ENCODE measurements at places on chromosomes 4 and X. TPM values are rescaled to one million over a fixed set of nuclear protein-coding genes. Genes with fewer than 3 reads are reported as not detected.

DNA sequence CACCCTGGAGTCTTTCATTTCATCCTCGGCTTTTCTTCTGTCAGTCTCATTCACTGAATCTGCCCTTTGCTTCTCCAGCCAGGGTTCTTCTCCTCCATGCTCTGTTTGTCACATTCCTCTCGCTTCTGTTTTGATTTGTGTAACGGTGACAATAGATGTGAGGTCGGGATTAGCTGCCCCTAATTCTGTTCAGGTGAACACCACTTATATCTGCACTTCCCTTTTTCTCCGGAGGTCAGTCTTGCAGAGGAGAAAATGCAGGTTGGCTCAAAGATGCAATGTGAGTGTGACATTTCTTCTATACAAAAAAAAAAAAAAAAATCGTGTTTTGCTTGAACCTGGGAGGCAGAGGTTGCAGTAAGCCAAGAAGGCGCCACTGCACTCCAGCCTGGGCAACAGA lies 262.9 kb downstream of the ASMT start:
- DNase-seq, result no peak

- DNase-seq, result no peak
Measured at GRCh38 chrX:42247241-42247640, 323.9 kb upstream of the CASK start.

DNA sequence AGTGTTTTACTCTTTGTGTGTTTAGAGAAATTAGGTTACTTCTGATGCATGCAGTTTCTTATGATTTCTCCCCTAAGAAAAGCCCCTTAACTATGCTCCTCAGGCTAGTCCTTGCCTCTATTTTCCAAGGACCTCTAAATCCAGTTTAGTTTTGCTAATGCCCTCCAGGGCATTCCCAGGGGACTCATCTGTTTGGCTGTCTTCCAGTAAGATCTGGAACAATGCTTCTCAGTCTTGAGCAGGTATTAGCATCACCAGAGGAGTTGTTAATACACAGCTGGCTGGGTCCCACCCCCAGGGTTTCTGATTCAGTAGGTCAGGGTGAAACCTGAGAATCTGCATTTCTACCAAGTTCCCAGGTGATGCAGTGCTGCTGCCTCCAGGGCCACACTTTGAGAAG lies 56.9 kb downstream of the OTC start:
- DNase-seq, result no peak

DNA sequence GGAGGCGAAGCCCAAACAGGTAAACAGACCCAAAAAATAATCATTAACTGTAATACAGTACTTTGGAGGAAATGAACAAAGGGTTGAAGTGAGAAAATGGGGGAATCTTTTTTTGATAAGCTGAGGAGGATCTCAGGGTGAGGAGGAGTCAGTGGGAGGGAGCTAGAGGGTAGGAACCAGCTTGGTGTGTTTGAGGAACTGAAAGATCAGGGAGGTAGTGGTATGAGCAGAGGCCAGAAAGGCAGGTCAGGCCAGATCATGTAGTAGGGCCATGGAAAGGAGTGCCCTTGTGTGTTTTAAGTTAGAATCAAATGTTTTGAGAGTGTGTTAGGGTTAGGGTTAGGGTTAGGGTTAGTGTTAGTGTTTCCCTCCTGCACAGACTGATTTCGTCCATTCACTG lies 48.8 kb downstream of the PPP2R2C start:
- no peak for DNase-seq

- no peak for DNase-seq
Measured at GRCh38 chr4:4591071-4591470, 49.2 kb upstream of the STX18 start.

DNA sequence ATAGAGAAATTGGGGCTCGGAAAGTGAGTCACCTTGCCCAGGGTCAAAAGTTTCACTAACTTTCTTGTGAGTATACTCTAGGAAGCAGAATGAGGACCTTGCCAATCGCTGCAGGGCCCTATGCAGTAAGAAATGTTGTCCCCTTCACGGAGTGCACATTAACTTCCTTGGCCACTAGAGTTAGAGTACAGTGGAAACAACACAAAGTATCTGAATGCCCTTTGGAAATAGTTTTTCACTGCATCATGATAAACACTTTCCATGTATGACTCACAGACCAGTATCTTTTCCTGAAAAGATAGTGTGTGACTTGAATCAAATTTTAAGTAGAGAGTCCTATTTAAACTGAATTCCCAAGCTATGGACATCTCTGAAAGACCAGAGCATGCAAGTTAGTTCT lies 45.5 kb upstream of the STK26 start:
- DNase-seq, result no peak

GRCh38 chr4:141657550-141658250 lies 21.3 kb downstream of the IL15 start:
- DNase-seq, result no peak

The PABPC4L gene
- total RNA-seq, result 1.6 TPM

The NAT8L gene
- 0.19 TPM for total RNA-seq

The KIF4A gene
- 0.10 TPM for total RNA-seq

The DIPK2B gene
- 27.6 TPM for total RNA-seq

The APBB2 gene
- 70.1 TPM for total RNA-seq

The MTNR1A gene
- not detected for total RNA-seq

The TEX11 gene
- total RNA-seq, result not detected

The GAGE13 gene
- total RNA-seq, result not detected

All from posterior vena cava (tissue), 2 donors.